Activated CD4-positive, alpha-beta T cell treated with anti-CD3 and anti-CD28 coated beads, Interleukin-2, amount 50 U/mL, for 4 hours (primary cell): ENCODE measurements at places on chromosomes 6 and 20.
A peak's percentile ranks its signal among the peaks of the same experiment; 100 is the strongest.

- DNase-seq = no peak
These were observed 12.0 kb downstream of the ITPR3 start for GRCh38 chr6:33633084-33633461.

DNA sequence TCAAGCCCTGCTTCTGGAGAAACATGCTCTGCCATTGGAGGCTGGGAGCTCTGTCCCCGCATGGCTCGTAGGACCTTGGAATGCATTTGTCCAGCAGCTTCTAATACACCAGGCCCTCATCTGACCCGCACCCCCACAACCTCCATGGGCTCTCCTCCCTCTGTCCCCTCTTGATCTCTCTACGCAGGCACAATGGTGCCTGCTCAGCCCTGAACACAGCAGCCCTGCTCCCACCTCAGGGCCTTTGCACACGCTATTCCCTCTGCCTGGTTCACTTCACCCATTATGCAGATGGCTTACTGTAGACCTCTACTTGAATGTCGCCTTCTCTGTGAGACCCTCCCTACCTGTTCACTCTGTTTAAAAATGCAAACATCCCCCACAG lies 27.0 kb upstream of the PTGIS start:
- no peak for DNase-seq

DNA sequence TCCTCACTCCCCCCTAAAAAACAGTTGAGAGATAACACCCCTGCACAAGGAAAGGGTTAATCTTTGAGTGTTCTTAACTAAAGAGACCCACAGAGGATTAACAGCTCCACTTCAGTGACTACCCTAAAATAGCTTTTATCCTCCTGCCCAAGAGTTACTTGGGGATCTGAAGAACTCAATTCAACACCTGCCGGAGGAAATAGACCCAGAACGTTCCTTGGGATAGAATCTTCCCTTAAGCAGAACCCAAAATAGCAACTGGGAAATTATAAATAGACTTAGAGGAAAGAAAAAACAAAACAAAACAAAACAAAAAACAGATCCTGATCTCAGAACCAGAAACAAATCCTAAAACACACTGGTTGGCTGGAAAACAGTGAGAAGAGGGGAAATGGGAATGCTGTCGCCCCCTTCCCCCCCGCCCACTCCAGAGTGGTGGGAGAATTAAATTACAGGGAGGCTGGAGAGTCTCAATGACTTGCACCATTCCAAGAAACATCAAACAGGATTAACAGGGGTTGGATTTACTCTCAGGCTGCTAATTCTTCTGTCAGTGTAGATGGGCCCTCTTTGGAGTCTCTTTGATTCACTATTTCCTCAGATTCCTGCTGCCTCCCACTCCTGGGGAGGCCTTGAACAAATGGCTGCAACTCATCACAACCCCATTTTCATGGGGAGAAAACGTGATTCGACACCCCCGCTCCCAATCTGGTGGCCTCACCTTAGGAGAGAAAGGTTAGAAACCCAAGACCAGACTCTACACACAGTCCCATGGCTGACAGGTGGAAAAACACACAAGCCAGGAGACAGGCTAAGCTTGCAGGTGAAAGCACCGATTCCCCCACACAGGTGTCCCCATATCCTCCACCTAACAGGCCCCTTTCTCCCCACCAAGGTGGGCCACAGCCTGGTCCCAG lies 1.4 kb downstream of the PLAGL2 start:
- DNase-seq = no peak

DNA sequence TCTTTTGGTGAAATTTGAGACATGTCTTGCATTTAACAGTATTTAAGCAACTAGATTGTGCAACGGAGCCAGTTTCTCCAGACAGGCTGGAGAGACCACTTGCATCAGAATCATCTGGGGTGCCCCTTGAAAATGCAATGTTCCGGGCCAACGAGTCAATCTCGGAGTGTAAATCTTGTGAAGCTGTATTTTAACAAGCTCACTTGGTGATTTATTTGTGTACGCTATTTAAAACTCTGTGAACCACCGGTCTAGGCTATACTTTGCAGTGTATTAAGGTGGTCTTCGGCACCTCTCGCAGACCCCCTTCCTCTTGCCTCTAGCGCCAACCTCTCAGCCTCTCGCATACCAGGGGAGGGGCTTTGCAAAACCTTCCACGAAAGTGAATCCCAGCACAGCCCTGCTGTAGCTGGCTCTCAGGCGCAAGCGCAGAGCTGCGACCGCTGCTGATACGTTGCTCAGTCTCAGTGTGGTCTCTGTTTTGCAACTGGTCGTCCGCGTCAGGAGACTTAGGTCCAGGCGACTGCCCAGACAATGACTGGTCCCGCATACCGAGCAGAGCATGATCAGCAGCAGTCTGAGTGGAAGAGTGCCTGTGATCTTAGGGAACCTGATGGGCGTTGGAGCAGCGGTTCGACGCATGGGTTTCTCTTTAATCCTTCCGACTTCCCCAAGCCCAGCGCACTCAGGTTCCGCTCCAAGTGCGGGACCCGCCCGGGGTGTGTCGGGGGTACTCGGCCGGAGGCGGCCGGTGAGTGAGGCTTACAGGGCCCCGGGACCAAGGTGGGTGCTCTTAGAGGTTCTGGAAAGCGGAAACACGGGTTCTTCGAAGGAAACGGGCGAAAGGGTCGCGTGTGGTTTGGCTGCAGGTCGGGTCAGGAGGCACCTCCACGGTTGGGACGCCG lies at the start of gene ZNF391:
TSS of gene ZNF391 (plus strand) at position 467 of the 905 bp plus-strand sequence. CDS start 11,612 bp downstream, outside the sequence.
- DNase-seq = peak; percentile 61

- peak; percentile 62 for DNase-seq
These were observed at the start of gene C6orf47 for GRCh38 chr6:31660381-31661261. TSS of gene C6orf47 (minus strand) at chr6:31660778. CDS start at chr6:31659947, 831 bp downstream.

- DNase-seq = no peak
These were observed 6.3 kb upstream of the HMGN4 start for GRCh38 chr6:26531897-26532296.

DNA sequence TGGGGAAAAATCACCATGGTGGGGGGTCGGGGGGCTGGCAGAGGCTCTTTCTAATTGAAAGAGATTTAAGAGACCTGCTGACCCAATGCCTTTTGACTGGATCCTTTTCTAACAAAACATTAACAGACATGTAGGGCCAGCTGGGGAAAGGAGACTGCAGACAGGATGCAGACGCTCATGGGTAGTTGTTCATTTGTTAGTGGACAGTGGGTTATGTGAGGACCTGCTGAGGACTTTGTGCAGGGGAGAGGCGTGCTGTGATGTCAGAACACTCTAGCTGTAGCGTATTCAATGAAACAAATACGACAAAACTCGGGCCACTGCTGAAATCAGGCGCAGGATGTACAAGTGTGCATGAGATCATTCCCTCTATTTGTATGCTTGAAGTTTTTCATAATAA lies 1.2 kb downstream of the IP6K3 start:
- DNase-seq = no peak

GRCh38 chr6:27049863-27050781 lies 197.4 kb upstream of the PRSS16 start:
- DNase-seq = no peak

DNA sequence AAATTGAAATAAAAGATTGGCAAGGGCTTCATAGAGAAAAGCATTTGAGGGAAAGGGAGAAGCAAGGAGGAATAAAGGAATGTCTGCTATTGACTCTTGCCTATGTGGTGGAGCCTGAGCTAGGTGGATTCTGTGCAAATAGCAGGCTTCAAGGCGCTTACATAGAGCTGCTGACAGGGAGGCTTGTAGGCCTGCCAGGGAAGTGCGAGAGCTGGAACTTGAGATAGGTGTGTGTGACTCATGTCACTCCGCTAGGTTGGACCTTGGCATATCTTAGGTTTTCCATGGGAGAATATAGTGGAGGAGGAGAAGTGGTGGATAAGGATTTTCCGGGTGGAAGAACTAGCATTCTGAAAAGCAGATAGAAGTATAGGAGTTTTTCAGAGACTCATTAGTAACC lies 14.0 kb downstream of the SNRNP48 start:
- no peak for DNase-seq

GRCh38 chr6:119163006-119163405 lies 84.5 kb upstream of the FAM184A start:
- no peak for DNase-seq

GRCh38 chr20:48155268-48155667 lies 370.0 kb upstream of the SULF2 start:
- DNase-seq = no peak

GRCh38 chr6:5958921-5959320 lies 47.8 kb downstream of the NRN1 start:
- DNase-seq = no peak

GRCh38 chr6:91812596-91813274 lies 1225.9 kb upstream of the MAP3K7 start:
- no peak for DNase-seq

- no peak for DNase-seq
These were observed 59.2 kb upstream of the PIM1 start for GRCh38 chr6:37110500-37111461.

DNA sequence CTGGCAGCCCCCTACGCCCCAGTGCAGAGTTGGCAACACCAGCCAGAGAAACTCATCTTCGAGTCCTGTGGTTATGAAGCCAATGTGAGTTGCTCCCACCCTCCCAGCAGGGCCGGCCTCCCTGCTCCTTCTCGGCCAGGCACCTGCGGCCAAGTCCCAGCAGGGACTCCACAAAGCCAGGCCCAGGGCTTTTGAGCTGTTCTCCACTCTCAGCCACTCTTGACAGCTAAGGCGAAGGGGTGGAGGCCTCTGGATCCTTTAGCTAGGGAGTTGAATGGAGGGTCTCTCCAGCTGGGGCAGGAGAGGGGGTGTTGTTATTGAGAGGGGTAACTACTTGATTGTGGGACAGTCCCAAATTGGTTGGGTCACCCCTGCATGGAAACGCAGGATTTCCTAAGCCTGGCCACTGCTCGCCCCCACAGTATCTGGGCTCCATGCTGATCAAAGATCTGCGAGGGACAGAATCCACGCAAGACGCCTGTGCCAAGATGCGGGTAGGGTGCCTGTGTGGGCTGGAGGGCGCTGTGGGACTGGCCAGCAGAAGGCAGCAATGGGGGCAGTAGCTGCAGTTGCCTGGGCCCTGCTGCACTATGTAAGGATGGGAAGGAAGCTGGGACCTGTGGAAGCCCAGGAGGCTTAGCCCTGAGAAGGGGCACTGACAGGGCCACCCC lies 58.3 kb downstream of the TCP11 start:
- no peak for DNase-seq

DNA sequence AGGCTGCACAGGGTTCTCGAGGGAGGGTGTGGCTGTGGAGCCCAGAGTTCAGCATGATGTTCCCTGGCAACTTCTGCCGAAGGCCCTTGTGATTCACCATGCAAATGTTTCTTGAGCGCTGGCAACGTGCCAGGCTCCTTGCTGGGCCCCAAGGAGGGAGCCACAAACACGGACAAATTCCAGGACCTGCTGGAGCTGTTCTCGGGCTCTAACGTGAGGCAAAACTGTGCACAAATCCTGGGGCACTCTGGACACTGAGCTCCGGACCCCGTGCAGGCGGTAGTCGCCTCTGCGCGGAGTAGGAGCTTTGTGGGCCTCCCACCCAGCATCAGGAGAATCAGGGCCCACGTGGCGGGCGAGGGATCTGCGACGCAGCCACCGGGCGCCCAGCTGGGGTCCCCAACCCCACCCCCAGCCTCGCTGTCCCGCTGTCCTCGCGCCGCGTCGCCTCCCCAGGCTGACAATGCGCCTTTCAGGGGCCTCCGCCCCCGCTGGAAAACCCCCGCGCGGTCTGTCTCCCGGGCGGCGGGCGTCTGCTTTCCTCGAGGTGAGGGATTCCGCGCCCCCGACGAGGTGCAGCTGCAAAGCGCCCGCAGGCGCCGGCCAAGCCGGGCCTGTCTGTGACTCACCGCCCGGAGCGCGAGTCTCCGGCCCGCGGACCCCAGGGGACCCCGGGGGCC lies 31.7 kb upstream of the SCUBE3 start:
- DNase-seq = no peak

GRCh38 chr20:48489046-48489463 lies 338.7 kb downstream of the PREX1 start:
- DNase-seq = no peak
